ENCODE measurements at places on chromosomes 4 and X.

- DNase-seq: peak; percentile 19
Observed at GRCh38 chr4:1051472-1051871, 40.0 kb downstream of the FGFRL1 start.

DNA sequence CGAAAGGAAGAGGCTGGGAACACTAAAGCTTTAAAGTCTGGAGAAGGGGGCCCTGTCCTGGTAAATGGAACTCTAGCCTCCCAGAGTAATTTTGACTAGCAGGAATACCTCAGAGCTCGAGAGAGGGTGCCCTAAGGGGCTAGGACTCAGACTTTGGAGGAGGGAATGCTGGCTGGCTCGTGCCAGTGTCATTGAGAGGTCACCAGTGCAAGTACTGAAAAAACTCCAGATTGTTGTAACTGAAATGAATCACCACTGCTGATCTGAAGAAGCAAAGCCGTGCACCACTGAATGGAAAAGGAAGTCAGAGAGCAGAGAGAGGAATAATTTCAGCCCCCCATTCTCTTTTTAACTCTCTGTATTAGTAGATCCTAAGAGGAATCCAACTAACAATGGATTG, 690.2 kb downstream of the FAT4 start:
- no peak for DNase-seq

DNA sequence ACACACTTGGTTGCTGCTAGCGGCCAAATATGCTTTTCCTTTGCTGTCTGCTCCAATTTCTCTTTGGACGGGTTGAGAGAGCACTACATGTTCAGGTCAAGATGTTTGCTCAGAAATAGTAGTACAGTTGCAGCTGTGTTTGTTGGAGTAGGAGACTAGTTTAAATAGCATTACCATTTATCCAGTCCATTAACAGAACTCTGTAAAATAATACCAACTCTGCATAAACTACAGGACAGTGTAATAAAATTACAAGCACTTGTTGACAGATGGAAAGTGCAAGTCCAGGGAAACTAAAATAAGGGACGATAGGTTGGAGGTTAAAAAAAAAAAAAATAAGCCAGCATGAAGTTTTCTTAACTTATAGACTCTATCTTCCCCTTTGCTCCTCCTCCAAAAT, 20.2 kb downstream of the SLIT2 start:
- DNase-seq: no peak

GRCh38 chr4:135412213-135412612, 1210.6 kb upstream of the PABPC4L start:
- DNase-seq: no peak

DNA sequence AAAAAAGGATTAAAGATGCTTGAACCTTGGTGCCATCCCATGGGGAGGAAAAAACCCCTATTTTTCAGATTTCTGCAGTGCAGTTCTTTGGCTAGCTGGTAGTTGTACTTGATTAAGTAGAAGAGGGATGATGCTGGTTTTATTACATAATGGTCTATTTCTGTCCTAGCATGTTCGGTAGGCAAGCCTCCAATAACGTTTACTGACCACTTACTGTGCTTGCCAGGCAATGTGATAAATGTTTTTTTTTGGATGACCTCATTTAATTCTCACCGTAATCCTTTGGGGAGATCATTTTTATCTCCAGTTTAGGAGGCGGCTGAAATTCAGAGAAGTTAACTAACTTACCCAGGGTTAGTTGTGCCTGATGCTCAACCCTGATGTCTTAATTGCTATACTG, 92.1 kb upstream of the RPA4 start:
- DNase-seq: no peak

DNA sequence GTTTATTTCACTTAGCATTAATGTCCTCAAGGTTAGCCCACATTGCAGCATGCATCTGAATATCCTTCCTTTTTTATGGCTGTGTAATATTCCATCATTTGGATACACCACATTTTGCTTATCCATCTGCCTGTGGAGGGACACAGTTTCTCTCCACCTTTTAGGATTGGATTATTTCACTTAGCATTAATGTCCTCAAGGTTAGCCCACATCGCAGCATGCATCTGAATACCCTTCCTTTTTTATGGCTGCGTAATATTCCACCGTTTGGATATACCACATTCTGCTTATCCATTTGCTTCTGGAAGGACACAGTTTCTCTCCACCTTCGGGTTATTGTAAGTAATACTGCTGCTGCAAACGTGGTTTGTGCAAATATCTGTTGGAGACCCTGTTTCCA, 110.0 kb downstream of the DHRSX start:
- no peak for DNase-seq

DNA sequence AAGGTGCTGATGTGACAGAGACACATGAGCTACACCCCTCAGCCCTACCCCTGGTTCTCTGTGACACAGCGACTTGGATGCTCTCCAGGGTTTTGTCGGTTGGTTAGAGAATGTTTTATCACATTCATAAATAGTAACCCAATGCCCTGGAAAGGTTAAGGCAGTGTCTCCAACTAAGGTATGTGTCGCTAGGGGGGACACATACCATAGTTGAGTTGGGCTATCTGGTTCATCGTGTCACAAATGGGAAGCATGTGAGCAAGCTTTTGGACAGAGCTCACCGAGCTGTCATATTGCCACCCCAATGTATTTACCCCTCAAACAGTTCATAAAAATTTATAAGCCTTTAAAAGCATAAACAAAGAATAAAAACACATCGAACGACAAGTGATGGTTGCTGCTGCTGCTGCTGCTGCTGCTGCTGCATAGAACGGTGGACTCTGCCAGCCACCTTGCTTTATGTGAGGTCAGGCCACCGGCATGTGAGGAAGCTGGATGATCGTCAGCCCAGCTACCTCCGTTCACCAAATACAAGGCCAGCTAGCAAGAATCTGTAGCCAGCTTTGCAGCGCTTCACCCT, 55.9 kb downstream of the STOX2 start:
- DNase-seq: no peak

DNA sequence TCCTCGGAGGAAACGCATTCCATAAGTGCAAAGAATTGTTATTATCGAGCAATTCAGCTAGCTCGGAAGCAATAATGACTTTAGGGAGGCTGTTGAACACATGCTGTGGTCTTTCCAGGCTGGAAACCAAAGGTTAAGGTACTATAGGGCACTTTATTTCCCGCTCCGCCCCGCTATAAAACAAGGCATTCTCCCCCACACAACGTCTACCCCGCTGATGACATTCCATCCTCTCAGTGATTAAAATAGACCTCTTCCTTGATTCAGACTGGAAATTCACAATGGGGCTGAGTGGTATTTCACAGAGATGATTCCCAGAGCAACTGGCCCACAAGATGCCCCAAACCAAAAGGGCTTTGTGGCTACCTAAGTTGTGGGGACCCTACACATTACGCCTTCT, 196.4 kb downstream of the STIM2 start:
- DNase-seq: no peak

- no peak for DNase-seq
Observed at GRCh38 chr4:102640669-102641068, 120.1 kb downstream of the MANBA start.

GRCh38 chr4:147638942-147639341, 21.7 kb downstream of the TMEM184C start:
- DNase-seq: no peak

DNA sequence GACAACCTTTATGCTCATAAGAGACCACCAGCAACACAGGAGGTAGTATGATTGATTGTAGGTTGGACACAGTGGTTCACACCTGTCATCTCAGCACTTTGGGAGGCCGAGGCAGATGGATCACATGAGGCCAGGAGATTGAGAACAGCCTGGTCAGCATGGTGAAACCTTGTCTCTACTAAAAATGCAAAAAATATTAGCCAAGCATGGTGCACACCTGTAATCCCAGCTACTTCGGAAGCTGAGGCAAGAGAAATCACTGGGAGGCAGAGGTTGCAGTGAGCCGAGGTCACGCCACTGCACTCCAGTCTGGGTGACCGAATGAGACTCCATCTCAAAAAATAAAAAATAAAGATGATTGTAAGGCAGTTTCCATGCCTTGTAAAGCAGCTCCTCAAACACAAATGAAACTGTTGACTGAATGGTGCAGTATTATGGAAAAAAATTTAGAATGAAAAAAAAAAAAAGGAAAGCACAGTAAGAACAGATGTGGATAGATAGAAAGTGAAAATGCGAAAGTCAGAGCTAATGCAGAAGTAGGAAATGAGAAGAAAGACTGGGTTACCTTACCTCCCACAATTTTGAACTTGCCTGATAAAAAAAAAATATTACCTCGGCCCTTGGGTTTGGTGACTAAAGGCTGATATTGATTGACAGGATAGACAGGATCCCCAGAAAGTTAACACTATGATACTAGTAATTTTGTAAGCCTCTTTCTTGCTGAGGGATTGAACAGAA, 249.2 kb upstream of the TRAM1L1 start:
- no peak for DNase-seq

DNA sequence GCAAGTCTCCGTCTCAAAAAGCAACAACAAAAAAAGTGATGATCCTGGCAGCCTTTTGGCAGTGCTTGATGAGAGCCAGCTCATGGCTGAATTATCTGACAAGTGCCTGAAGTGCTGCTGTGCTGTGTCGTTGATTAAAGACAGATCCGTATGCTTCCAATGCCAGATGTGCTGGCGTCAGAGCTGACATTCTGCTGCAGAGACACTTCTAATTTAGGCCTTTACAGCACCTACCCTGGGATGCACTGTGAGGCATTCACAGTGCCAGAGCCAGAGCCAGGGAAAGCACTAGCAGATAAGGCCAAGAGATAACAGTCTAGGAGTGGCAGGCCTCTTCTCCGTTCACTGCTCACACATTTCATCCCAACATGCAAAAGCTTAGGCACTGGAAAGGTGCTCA, 995.5 kb downstream of the RAB28 start:
- peak; percentile 72 for DNase-seq

GRCh38 chrX:124256216-124256615, 76.2 kb upstream of the TEX13D start:
- no peak for DNase-seq

GRCh38 chrX:45557387-45557786, 356.7 kb upstream of the DIPK2B start:
- DNase-seq: no peak

GRCh38 chr4:186149872-186150271, 41.5 kb upstream of the CYP4V2 start:
- DNase-seq: no peak

GRCh38 chr4:108342325-108342970, 173.7 kb upstream of the LEF1 start:
- no peak for DNase-seq

- DNase-seq: no peak
Observed at GRCh38 chr4:101807351-101807750, 16.8 kb downstream of the BANK1 start.

GRCh38 chr4:153950100-153950979, 161.5 kb upstream of the SFRP2 start:
- no peak for DNase-seq

DNA sequence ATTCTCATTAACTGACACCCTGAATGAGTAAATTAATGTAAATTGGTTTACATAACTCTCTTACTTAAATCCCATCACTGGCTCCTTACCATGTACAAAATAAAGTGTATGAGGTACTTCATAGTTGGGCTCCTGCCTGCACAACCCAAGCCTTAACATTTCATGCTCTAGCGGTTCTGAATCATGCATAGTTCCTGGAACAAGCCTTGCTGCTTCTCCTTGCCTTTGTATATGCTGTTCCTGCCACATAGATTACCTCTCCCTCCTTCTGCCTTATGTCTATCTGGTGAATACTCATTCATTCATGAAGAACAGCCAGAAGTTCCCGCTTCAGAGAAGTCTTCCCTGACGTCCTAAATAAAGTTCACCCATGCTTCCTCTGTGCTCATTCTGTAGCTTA, 594.7 kb downstream of the SMARCA1 start:
- no peak for DNase-seq

DNA sequence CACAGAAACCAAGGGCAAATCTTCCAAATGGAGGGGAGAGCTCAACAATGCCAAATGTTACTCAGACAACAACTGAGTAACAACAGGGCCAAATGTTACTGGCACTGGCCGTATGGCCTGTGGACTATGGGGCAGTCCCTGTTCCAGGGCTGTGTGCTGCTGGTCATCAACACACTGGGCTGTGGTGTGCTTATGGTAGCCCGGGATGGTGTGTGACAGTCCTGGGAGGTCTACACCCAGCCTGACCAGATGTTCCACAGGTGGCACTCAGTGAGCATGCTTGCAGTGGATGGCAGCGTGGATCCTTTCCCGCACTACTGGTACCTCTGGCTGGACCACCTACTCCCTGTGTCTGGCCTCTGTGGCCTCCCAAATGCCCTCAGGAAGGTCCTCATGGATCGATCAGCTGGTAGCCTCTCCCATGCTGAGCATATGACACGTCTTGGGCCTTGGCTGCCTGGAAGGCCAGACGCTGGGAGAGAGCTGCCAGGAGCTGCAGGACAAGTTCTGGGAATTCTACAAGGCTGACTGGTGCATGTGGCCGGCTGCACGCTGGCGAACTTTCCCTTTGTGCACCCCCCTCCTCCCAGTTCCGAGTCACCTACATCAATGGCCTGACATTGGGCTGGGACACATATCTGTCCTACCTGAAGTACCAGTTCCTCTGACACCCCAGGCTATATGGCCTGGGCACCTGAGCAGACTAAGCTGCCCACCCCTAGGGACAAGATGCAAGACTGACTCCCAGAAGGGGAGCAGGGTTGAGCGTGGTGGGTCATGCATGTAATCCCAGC, 59.7 kb upstream of the IQSEC2 start:
- peak; percentile 49 for DNase-seq

- no peak for DNase-seq
Observed at GRCh38 chr4:24798036-24798610, 2.8 kb downstream of the SOD3 start.

GRCh38 chrX:38861489-38861888, 60.2 kb downstream of the MID1IP1 start:
- DNase-seq: no peak

- no peak for DNase-seq
Observed at GRCh38 chr4:87025614-87026041, 90.8 kb downstream of the AFF1 start.

DNA sequence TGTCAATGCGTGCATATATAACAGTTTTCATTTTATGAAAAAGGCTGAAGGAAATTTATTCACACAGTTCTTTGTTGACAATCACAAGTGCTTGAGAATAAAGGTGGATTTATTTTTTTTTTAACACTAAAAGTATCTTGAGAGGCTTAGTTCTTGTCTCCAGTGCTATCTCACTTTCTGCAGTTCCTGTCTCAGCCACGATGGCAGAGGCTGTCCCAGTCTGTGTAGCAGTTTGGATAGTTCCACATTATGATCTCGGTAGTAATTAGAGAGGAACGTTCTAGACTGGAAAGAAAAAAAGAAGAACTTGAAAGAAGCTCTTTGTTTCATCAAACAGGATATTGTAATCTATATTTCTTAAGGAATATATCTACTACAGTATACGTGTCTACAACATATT, 229.0 kb downstream of the UGT8 start:
- no peak for DNase-seq

DNA sequence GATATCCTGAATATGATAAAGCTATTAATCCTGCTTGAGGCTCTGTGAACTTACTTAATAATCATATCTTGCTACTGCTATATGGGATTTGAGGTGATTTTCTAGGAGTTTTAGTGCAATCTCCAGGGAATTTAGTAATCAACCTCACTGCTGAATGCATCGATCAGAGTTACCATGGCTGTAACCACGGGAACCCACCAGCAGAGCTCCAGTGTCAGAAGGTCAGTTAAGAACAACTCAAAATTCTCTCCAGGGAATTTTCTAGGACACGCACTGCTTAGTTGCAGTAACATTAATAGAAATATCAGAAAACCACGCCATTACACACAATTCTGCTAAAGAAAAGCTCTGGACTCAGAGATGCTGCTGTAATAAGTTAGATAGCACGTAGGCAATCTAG, 1477.2 kb upstream of the TENM3 start:
- no peak for DNase-seq

GRCh38 chr4:158020734-158021346, 152.0 kb downstream of the GASK1B start:
- DNase-seq: no peak

- DNase-seq: no peak
Observed at GRCh38 chrX:129769467-129770154, 10.1 kb upstream of the SASH3 start.

All from posterior vena cava (tissue), 2 donors.